ENCODE measurements at places on chromosomes 3 and 15.

- no peak for DNase-seq
Measured at GRCh38 chr3:71195492-71195891, 388.0 kb downstream of the FOXP1 start.

GRCh38 chr15:74339371-74339770 is 28.1 kb downstream of the CYP11A1 start:
- no peak for DNase-seq

DNA sequence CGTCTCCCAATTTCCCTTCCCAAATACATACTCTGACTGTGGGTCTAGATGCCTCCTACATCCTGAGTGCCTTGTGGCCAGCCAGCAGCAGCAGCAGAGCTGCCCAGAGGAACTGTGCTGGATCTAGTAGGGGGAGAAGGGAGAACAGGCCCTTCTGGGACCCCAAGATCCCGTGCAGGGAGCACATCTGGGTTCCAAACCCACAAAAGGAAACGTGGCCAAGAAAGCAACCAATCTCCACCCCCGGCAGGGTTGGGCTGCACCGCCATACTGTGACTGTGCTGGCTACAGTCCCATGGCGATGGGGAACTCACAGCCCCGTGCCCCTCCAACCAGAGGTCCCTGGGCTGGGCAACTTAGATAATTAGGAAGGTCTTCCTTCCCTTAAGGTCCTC is 86.3 kb downstream of the PPCDC start:
- no peak for DNase-seq

DNA sequence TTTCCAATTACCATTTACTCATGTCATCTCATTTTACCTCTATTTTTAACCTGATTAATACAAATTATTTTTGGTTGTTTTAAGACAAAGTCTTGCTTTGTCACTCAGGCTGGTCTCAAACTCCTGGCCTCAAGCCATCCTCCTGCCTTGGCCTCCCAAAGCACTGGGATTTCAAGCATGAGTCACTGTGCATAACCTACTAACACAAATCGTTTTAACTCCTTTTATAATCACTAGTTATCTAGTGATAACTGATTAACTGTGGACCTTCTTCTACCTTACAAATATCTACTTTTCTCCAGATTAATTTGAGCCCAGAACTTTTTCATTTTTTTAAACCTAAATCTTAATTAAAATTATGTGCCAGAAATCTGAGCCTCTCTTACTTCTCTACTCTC is 4.6 kb downstream of the ATP13A3 start:
- no peak for DNase-seq

DNA sequence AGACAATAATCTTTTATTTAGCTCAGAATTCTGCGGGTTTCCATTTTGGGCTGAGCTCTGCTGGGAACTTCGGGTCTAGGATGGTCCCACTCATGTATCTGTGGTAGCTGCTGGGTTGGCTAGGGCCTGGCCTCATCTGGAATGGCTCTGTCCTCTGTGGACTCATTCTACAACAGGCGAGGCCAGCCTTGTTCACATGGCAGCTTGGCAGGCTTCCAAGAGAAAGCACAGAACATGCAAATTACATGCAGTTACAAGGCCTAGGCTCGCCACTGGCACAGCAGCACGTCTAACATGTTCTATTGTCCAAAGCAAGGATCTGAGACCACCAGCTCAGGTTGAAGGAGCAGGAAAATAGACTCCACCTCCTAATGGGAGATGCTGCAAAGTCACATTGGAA is 431.4 kb downstream of the PDCD6IP start:
- DNase-seq: no peak

GRCh38 chr3:187291512-187292132 is at the start of gene MASP1:
Gene MASP1, minus strand, starts transcription at chr3:187291737. Its CDS starts 105 bp downstream, at chr3:187291632.
- no peak for DNase-seq

GRCh38 chr15:77632534-77633133 is at the start of gene LINGO1:
Gene LINGO1, minus strand, starts transcription at chr15:77632912. Its CDS starts 597 bp downstream, at chr15:77632315.
- no peak for DNase-seq

DNA sequence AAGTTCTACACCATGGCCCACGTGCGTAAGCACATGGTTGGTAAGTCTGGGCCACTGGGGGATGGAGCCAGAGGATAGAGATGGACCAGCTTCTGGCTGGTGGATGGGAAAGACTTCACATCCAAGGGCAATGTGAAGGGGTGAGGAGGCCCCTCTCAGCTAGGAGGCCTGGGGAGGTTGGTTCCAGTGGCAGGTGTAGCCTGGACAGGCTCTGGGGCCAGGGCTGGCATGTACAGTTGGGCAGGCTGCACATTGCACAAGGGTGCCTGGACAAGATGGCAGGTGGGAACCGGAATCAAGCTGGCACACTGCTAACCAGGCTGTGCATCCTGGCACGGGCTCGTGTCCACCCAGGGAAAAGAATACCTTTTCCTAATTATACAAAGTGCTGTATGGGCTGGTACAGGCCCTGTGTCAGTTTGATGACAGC is 8.1 kb downstream of the ZBTB47 start:
- DNase-seq: no peak

DNA sequence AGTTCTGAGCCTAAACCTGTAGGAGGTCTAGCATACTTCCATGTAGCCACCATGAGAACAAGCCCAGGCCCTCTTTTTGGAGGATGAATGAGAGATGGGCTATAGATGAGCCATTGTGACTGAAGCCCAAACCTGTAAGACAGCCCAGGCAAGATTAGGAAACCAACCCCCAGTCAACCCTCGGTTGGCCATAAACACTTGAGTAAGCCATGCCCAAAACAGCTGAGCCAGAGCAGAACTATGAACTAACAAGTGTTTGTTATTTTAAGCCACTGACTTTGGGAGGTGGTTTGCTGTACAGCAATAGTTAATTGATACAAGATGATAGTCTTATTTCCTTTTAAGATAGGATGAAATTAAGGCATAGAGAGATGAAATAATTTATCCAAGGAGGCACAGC is 12.4 kb upstream of the CPNE4 start:
- DNase-seq: no peak

GRCh38 chr3:114446600-114446999 is 152.8 kb downstream of the TIGIT start:
- DNase-seq: no peak
